ENCODE measurements at places on chromosomes 7 and 10.

DNA sequence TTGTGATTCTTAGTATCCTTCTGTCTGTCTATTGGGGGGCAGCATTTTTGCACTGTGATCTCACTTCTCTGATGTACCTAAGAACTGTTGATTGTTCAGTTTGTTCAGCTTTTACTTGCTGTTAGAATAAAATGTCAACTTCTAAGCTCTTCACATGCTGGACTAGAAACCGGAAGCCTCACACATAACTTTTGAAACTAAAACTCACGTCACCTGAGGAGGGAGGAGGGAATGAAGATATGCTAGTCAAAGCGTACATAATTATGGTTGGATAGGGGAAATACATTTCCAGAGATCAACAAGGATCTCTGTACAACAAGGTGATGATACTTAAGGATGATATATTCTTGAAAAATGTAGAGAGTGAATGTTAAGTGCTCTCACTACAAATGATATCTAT, 609.7 kb downstream of the INHBA start:
- DNase-seq = no peak

DNA sequence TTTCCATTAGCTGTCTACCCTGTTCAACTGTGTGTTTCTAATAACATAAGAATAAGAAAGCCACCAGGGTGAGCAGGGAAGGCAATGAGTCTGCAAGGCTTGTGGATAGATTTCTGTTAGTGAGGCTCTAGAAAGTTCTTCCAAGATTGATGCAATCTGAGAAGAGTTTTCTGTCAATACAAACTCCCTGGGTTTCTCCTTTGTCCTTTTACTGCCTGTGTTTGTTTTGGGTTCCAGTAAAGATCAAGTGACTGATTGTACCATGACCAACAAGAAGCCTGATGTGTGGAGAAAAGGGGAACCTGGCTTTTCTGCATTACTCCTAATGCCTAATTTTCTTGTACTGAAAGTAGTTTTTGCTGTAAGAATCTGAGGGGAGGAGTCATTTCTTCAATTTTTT, 139.9 kb downstream of the CFTR start:
- DNase-seq = no peak

DNA sequence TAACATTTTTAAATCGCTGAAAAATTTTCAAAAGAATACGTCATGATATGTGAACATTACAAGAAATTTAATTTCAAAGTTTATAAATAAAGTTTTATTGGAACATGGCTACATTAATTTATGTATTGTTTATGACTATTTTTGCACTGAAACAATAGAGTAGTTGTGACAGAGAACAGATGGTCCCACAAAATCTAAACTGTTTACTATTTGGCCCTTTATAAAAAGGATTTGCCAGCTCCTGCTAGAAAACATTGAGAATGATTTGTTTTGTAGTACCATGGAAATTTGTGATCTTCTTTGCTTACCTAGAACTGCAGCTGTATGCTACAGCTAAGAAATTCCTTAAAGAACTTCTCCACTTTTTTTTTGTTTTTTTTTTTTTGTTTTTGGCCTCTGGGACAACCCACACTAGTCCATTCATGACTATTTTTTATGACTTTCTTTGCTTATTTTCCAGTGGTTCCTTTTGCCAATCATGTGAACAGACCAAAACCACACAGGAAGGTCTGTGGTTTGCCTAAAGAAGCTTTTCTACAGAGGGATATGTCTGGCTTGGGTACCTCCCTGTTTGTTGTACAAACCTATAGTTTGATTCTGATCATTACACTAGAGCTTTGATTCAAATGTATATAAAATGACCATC, 55.7 kb downstream of the ST7 start:
- no peak for DNase-seq

- no peak for DNase-seq
These were observed 67.5 kb downstream of the PWWP2B start for GRCh38 chr10:132464256-132465192.

DNA sequence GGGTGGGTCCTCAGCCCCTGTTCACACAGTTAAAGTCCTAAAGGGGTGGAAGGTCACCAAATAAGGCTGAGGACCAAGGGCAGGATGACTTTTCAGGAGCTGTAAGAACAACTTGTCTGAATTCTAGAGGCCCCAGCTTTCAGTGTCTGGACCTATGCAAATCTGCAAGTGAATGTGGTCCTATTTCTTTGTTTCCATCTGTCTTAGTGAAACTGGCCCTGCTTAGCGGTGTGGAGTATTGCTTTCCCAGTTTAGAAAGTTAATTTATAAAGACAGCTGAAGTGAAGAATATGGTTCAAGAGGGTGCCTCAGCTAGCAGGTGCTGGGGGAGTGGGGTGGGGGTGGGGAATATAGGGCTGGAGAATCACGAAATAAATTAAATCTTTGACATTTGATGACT, 40.1 kb downstream of the HHEX start:
- no peak for DNase-seq

GRCh38 chr10:30398788-30399187, 35.2 kb upstream of the MAP3K8 start:
- DNase-seq = no peak

DNA sequence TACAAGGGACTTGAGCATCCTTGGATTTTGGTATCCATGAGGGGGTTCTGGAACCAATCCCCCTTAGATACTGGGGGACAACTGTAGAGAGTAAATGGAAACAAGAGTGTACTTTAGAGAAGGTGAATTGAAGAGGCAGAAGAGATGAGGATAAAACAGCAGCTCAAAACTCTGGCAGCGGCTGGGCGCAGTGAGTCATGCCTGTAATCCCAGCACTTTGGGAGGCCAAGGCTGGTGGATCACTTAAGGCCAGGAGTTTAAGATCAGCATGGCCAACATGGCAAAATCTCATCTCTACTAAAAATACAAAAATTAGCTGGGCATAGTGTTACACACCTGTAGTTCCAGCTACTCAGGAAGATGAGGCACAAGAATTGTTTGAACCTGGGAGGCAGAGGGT, 218.7 kb downstream of the GALNT17 start:
- no peak for DNase-seq

DNA sequence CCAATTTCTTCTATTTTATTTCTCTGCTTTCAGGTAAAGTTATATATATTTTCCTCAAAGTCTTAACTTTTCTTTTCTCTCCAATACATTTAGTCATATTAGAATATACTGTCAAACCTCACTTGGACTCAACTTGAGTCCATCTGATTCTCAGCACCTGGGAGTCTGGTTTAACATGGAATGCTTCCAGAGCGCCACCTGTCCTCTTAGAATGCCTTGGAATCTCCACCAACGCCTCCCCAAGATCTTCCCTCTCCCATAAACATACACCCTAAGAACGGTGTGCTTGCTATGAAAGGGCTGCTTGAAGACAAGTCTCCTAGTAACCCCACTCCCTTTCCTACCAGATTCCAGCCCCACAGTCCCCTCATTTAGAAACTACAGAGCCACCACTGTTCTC, 229.1 kb upstream of the MKLN1 start:
- no peak for DNase-seq

- no peak for DNase-seq
These were observed 74.5 kb downstream of the LRMDA start for GRCh38 chr10:75505840-75506506.

- no peak for DNase-seq
These were observed 186.0 kb upstream of the TCF7L2 start for GRCh38 chr10:112763916-112764520.

DNA sequence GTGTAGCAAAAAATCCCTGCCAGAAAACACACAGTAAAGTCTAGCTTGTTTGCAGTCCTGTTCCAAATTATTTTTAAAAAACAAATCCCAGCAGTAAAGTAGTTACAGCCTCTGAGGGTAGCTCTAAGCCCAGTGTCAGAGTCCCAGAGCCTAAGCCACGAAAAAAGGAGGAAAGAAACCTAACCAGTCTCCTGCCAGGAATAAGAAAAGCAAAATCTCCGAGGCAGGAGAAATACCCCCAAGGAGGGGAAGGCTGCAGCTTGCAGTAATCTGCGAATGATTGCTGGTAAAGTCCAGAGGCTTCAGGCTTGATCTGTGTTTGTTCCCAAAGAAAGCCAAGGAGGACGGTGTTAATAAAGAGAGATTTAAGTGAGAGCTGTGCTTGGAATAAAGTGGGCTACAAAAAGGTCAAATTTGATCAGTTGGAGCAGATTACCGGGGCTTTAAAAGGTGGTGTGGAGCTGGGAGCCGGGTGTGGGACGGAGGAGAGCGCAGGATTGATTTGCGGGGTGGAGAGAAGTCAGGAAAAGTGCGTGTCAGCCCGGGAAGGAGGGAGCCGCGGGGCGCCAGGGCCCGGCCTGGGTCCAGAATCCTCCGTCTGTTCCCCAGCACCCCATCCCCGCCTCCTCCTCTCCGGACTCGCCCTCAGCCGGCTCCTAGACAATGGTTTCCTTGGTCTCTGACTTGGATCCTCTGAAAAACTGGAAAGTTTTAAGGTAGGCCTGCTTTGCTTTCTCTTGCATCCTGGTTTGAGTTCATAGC, 219.4 kb upstream of the CELF2 start:
- no peak for DNase-seq

DNA sequence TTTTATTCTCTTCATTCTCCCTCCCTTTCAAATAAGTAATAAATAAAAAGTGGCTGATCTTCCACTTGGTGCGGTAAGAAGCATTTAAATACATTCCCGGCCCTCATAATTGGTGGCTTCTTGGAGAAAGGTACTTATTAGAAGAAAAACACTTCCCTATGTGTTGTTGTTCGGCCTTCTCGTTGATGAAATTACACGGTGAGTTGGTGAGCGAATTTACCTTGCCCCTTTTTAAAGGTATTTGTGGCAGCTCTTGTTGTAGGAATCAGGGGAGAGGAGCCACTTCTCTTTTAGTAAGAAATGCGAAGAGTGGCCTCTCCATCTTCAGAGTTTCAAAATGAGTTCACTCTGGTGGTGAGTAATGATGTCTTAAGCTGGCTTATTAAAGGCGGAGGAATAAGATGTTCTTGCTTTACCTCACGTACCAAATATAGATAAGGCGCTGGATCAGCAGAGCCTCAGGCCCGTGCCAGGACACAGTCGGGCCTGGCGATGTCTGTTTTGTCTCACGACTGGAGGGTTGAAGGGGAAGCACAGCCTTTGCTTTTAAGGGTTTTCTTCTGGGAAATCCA, 135.9 kb downstream of the CUX1 start:
- no peak for DNase-seq

GRCh38 chr10:113000442-113000841, 50.4 kb downstream of the TCF7L2 start:
- no peak for DNase-seq

- no peak for DNase-seq
These were observed 26.9 kb upstream of the ABCA13 start for GRCh38 chr7:48144291-48144768.

GRCh38 chr7:66379542-66380160, 174.5 kb downstream of the TPST1 start:
- DNase-seq = no peak

DNA sequence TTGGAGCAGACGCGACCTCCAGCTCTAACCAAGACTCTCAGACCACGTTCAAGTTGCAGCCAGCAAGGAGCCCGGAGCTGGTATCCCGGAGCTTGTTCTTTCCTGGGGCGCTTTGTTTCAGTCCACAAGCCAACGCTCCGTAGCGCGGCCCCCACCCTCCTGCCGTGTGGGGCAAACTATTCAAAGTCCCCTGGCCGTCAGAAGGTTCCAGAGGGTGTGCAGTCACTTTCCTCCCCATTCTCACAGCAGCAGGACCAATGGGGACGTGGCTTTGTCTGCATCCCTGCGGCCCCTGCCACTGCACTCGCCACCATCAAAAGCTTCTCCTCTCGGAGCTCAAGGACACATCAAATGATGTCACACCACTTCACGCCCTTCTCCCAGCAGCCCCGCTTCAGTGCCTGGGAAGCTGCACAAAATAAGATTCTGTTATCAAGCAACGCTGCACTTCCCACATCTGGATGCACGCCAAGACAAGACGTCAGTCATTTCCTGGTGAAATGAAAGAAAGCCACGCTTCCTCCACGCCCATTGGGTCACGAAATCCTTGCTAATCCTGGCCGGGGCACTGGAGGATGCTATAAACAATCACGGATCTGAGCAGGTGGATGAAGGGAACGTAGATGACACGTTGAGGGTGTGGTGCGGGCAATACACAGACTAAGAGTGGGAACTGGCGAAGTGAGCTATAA, 348.2 kb downstream of the PTPRN2 start:
- DNase-seq = no peak

GRCh38 chr7:155685791-155686160, 41.3 kb downstream of the RBM33 start:
- DNase-seq = no peak

DNA sequence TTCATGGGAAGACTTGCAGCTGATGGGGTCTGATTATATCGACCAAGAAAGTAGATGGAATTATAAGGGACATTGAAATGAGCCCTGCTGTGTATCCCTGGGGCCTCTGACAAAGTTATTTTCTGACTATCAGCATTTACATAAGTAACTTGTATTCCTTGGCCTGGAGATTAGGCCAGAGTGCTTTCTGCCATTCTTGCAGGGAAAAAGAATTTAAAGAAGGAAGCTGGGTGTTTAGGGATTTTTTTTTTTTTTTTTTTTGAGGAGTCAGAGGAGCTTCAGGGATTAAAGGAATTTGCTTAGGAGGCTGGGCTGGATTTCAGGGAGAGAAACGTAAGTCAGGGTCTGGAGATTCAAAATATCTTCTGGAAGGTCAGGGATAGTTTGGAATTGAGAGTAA, 4.6 kb downstream of the SPAM1 start:
- no peak for DNase-seq

DNA sequence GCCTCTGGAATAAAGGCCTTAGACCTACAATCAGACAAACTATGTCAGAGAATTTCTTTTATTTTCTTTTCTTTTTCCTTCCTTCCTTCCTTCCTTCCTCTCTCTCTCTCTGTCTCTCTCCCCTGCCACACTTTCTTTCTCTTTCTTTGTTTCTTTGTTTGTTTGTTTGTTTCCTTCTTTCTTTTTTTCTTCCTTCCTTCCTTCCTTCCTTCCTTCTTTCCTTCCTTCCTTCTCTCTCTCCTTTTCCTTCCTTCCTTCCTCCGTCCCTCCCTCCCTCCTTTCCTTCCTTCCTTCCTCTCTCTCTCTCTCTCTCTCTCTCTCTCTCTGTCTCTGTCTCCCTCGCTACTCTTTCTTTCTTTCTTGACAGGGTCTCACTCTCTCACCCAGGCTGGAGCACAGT, 242.6 kb downstream of the GATA3 start:
- no peak for DNase-seq

DNA sequence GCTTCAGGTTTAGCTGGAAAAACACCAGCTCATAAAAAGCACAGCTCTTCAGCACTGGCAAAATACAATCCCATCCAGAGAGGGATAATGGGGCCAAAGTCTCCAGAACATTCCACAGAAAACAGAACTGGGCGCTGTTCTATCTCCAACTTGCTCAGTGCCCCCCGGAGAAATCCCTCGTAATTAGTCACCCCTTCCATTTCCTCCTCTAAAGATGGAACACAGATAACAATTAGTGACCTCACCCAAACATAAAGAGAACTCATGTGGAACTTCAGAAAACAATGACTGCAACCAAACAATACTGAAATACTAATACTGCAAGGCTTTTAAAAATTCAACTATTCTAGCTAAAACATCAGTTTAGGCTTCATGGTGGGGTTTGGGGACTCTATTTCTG, 46.3 kb downstream of the KIAA1549 start:
- DNase-seq = no peak

DNA sequence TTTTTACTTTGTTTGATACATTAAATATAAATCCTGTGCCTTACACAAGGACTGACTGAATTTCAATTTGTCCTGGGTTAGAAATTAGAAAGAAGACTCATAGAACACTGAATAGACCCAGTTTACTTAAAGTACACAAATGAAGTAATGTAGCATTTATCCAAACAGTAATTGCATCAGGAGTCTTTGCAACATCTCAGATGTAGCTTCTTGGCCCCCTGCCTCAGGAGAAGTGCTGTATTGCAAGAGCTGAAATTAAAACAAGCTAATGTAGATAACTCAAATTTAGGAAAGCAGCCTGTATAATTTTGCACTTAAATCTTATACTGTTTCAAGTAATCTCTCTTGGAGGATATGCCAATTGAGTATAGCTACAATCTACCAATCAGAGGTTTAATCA, 54.3 kb upstream of the KCND2 start:
- no peak for DNase-seq

All from smooth muscle cell of the brain vasculature (primary cell).